ENCODE measurements at places on chromosomes 3 and 15.

- no peak for DNase-seq
These were observed 138.4 kb downstream of the LEKR1 start for GRCh38 chr3:156964577-156964976.

- DNase-seq = no peak
These were observed 542 bp downstream of the PLOD2 start for GRCh38 chr3:146160321-146160963.

DNA sequence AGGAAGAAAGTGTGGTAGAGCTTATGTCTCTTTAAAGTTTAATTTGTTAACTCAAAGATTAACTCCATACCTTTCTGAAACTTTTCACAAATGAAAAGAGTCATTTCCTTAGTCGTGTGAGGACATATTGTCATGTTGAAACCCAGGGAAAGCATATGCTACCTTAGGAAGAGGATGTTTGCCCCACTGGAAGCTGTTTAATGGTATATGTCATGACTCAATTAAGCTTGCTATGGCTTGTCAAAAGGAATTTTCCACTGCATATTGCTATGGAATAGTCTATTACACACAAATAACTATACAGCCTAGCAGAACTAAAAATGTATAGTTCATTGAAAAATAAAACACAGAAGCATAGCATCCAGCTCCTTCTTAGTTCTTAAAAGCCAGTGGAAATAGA is 69.9 kb downstream of the NSUN3 start:
- DNase-seq = no peak

DNA sequence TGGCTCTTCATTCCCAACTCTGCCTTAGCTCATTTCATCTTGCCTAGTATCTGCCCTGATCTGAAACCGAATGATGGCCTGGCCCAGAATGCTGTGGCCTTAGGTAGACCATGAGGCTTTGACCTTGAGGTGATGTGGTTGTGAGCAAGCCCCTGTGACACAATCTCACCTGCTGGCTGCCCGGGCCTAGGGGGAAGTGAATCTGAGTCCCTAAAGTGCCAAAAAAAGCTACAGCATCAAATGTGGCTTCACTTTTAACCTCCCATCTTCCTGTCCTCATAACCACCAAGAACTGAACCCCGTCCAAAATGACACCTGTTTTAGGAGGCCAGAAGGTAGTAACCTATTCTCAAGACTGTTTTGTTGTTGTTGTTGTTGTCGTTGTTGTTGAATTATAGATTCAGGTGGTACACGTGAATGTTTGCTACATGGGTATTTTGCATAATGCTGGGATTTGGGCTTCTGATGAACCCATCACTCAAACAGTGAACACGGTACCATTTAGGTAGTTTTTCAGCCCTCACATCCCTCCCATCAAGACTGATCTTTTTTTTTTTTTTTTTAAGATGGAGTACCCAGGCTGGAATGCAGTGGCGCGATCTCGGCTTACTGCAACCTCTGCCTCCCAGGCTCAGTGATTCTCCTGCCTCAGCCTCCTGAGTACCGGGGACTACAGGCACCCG is 54.6 kb downstream of the MCCC1 start:
- DNase-seq = no peak

- DNase-seq = no peak
These were observed 49.1 kb downstream of the IQCH start for GRCh38 chr15:67303490-67304363.

DNA sequence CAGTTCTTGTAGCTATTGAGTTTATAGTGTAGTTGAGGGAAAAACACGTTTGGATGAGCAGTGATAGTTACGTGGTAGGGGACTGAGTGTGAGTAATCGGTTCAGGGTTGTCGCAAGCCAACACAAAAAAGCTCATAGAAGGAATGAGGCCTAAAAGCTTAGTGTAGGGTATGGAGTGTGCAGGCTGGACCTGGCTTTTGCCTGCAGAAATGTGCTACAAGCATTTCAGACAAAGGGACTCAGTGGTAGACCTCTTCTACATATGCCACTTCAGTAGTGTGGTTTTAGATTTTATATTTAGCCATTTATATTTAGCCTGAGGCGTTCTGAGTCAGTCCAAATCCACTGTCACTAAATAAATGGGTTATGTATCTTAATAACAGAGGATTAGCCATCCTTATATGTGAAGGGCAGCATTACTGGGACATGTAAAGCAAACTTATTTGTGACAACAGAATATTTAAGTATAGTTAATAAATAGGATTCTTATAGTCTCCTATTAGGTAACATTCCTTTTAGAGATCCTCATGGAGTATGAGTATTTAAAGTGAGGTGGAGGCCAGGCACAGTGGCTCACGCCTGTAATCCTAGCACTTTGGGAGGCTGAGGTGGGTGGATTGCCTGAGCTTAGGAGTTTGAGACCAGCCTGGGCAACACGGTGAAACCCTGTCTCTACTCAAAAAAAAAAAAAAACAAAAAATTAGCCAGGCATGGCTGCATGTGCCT is 21.8 kb downstream of the ATP2C1 start:
- DNase-seq = no peak

DNA sequence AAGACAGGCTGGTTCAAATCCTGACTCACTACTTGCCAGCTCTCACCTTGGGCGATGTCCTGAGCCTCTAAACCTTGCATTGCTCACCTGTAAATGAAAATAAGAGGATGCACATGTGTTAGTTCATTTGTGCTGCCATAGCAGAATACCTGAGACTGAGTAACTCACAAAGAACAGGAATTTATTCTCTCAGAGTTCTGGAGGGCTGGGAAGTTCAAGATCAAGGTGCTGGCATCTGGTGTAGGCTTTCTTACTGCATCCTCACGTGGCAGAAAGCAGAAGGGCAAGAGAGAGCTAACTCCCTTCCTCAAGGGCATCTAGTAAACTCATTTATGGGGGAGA is 222.7 kb downstream of the MTHFS start:
- DNase-seq = no peak

DNA sequence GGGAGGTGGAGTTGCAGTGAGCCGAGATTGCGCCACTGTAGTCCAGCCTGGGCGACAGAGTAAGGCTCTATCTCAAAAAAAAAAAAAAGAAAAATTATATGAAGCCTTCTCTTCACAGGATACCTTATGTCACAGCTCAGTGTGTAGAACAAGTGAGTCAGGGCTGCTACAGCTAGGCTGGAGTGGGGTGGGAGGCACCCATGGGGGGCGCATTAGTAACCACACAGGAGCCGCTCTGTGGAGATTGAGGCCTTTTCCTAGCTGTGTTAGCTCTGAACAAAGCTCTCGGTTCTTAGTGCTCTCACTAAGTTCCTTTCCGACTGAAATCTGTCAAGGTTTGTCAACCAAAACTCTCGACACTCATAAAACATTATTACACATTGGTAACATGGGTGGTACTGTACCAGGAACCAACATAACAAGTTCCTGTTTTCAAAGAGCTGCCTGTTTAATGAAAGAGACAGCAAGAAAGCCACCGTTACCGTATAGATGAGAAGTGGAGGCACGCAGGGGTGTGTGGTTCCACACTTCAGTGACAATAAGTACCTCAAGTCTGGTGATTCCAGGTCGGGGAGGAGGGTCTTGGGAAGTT is 4.5 kb downstream of the LRRC31 start:
- no peak for DNase-seq

- DNase-seq = no peak
These were observed 117.7 kb downstream of the IMPG2 start for GRCh38 chr3:101202640-101203039.

GRCh38 chr15:99925661-99926461 is 192.6 kb upstream of the LYSMD4 start:
- peak; percentile 59 for DNase-seq

DNA sequence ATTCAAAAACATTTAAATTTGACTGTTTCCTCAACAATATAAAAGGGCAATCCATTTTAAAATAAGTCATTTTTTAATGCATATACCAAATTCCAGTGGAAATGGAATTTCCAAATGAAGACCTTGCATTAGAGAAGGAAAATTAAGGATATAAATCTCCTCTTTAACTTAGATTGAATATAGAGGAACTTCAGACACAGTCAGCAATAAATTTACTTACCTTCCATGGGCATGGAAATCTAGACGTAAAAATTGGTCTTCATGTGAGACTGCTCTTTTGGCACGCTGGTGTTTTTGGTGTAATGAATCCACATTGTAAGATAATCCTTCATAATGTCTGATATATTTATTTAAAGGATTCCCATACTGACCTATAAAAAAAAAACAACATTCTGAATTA is 32.1 kb downstream of the ADAM10 start:
- no peak for DNase-seq

DNA sequence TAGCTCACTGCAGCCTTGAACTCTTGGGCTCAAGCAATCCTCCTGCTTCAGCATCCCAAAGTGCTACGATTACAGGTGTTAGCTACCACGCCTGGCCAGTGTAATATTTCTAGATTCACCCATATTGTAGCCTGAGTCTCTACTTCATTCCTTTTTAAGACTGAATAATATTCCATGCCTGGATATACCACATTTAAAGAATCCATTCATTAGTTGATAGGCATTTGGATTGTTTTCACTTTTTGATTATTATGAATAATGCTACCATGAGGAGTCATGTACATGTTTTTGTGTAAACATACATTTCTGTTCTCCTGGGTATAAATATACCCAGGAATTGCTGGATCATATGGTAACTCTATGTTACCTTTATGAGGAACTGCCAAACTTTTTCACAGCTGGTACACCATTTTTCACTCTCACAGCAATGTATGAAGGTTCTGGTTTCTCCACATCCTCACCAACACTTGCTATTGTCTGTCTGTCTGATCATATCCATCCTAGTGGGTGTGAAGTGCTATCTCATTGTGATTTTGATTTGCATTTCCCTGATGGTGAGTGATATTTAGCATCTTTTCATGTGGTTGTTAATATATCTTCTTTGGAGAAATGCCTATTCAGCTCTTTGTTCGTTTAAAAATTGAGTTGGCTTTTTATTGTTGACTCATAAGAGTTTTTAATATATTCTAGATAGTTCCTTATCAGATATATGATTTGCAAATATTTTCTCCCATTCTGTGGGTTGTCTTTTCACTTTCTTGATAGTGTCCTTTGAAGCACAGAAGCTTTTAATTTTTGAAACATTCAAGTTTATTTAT is 32.6 kb downstream of the EEFSEC start:
- DNase-seq = no peak

DNA sequence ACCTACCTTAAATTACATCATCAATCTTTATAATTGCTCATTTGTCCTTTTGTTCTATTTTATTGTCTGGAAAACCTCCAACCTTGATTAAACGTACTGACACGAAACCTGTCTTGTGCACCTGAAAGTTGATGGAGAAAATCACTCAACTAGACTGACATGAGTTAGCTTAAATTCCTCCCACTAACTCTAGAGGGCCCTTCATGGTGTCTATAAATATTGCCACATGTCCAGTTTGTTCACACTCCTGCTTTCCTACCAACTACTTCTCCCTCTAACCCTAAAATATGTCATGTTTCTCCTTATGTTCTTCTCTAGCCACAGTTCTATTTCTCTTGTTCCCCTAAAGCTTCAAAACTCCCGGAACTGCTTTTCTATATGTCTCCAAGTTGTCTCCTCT is 59.8 kb upstream of the SGO1 start:
- no peak for DNase-seq

- DNase-seq = no peak
These were observed 7.7 kb downstream of the CCR2 start for GRCh38 chr3:46361408-46362283.

- DNase-seq = no peak
These were observed 83.1 kb upstream of the RPL32 start for GRCh38 chr3:12924437-12924836.

- no peak for DNase-seq
These were observed 205.0 kb downstream of the RPLP1 start for GRCh38 chr15:69657626-69658025.

Measured in stimulated activated CD8-positive, alpha-beta memory T cell treated with anti-CD3 and anti-CD28 coated beads, Interleukin-4, amount 100 ng/mL, for 1 hour (primary cell).